ENCODE measurements at places on chromosomes 3 and 15.

DNA sequence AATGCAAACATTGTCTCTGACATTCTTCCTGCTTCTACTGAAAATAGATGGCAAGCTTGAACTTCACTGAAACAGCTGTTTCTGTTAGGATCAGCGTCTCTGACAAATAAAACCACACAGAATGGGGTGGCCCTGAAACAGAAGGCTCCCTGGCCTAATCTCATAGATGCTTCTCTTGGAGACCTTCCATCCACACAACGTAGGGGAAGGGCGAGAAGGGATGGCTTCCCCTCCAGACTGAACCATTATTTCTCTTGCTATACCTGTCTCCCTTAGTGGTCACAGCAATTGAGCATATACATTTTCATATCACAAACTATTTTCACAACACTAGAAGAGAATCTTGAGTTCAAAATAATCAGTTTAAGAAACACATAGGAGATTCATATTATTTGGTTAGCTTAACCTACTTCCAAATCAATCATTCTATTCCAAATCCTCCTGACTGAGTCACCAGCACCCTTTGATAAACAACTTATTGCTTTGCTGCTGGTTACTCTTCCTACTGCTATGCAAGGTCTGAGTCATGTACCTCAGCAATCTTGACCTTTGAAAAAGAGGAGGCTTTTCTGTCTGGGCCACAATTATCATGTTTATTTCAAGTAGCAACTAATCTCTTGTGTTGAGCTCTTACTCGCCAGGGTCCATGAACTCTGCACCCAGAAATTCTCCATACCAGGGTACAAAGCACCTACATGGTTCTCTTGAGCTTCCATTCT, 45.5 kb downstream of the CBLB start:
- DNase-seq: no peak

DNA sequence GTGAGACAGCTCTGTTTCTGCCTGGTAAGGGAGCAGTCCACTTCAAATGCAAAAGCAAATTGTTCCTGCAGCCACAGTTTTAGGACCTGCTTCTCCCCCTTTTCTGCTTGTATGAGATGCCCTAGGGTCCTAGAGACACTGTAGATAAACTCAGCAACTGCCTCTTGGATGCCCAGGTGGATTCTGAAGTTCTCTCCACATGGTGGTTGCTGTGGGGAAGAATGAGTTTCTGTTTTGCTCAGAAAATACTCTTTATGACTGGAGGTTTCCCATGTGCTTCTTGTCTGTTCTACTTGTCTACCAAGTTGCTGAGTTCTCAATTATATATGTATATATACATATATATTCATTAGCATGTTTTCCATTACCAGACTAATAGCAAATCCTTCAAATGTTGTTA, 5.6 kb upstream of the ZNF80 start:
- DNase-seq: no peak

DNA sequence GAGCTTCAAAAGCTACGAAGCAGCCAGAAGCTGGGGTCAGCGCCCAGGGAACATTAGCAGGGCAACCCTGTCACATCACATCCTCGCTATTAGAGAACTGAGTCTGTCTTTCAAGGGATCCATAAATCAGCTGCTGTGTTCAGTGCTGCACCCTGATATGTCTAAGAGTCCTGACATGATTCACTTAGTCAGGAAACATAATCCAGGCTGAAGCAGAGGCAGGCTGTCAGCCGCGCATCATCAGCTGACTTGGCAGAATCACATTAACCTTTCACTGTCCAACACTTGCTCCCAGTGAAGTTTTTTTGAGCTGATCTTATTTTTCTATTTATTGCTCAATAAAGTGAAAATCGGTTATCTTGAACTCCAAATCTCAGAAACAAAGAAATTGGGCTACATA, 23.5 kb downstream of the MYH15 start:
- no peak for DNase-seq

DNA sequence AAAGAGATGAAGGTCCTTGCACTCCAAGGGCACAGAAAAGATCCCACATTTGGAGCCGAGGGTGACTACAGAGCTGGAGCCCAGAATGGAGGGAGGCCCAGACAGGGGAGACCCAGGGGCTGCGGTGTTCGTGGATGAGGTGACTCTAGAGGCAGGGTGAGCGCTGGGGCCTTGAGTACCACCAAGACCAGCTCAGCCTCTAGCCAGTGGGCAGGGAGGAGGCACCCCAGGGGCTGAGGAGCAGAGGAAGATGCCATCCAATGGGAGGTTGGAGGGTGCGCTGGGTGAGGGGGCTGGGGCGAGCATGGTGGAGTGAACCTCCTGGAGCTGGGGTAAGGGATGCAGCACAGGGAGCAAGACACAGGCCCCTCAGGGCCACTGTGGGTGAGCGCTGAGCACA, 13.3 kb downstream of the RRP9 start:
- DNase-seq: no peak

DNA sequence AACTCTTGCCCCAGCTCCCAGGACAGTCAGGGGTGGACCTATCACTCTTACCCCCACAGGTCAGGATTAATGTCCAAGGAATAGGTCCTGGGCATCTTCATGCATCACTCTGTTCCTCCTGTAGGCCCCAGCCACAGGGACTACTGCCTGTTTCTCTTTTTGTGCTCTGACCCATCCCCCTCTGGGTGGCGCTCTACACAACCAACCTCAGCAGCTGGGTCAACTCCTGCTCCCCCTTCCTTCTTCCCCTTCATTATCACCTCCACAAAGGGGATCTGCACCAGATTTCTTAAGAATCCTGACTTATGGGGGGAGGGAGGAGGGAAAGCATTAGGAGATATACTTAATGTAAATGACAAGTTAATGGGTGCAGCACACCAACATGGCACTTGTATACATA, 12.2 kb upstream of the TRANK1 start:
- no peak for DNase-seq

DNA sequence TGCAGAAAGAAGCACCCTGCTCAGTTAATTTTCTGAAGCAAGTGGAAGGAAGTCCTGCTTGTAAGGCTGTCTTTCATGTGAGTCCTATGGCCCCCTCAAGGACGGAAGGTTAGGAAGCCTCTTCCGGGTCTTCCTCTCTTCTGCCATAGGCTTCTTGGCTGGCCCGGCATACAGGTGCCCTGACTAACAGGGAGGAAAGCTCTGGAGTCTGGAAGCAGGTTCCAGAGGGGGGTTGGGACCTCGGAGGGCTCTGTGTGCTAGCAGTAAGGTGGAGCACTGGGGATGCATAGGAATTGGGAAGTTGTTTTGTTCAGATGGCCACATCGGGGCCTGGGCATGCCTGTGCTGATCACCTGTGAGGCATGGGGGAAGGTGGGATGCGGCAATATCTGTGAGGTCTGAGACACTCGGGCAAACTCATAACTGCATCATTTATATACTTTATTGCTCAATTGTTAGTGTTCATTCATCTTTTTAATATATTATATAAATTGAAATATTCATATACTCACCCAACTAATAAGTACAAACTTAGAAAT, 49.6 kb downstream of the TRAK1 start:
- DNase-seq: no peak

- DNase-seq: no peak
Measured at GRCh38 chr15:39596358-39597051, 15.6 kb downstream of the THBS1 start.

GRCh38 chr3:32601722-32602121, 31.1 kb upstream of the DYNC1LI1 start:
- no peak for DNase-seq

- no peak for DNase-seq
Measured at GRCh38 chr3:4411236-4411635, 55.8 kb downstream of the SUMF1 start.

DNA sequence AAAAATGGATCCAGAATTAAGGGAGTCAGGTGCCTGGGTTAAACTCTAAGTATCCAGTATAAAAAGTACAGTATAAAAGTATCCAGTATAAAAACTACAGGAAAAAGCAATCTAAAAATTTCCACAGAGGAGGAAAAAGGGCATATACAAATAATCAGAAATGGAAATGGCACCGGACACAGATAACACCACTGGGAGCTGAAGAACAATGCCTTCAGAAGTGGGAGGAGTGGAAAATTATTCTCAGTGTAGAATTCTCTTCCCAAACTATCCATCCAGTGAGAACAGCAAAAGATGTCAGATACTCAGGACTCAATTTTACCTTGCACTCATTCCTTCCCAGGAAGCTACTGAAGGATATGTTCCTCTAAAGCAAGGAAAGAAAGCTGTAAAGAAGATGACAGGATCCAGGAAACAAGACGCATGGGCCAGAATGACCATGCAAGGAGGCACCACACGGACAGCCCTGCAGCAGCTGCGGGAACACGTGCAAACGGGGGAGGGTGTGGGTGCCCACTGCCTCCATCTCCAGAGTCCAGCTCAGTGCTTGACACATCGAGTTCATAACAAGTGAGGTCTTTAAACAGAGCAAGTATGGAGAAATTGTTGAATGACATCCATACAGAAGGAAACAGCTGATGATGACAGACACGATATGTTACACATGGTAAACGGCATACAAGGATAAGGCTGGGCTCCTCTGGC, 68.5 kb downstream of the CHSY1 start:
- no peak for DNase-seq

- DNase-seq: no peak
Measured at GRCh38 chr3:118809696-118810498, 224.7 kb downstream of the IGSF11 start.

DNA sequence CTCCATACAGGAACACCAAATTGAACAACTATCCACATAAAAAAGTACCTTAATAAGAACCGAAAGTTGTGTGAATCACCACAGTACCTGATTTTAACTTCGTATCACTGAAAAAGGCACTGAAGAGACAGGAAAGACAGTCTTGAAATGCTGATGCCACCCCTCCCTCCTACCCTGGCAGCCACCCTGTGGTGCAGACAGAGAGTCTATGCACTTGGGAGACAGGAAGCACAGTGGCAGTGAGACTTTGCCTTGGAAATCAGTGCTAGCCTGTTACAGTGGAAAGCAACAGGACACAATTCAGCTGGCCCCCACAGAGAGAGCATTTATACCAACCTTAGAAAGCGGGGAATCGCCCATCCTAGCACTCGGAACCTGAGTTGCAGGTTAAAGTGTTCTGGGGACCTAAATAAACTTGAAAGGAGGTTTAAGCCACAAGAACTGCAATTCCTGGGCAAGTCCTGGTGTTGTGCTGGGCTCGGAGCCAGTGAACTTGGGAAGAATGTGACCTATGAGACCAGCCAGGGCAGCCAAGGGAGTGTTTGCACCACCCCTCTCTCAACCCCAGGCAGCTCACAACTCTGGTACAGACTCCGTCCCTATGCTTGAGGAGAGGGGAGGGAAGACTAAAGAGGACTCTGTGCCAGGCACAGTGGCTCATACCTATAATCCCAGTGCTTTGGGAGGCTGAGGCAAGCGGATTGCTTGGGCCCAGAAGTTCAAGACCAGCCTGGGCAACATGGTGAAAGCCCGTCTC, 240.1 kb downstream of the ISL2 start:
- DNase-seq: peak; percentile 4

- no peak for DNase-seq
Measured at GRCh38 chr3:89067736-89068135, 39.7 kb upstream of the EPHA3 start.

GRCh38 chr15:31101262-31102038, at the start of gene TRPM1:
Gene TRPM1 (minus strand): TSS chr15:31101725. CDS start chr15:31081355, 20,370 bp downstream.
- DNase-seq: no peak

DNA sequence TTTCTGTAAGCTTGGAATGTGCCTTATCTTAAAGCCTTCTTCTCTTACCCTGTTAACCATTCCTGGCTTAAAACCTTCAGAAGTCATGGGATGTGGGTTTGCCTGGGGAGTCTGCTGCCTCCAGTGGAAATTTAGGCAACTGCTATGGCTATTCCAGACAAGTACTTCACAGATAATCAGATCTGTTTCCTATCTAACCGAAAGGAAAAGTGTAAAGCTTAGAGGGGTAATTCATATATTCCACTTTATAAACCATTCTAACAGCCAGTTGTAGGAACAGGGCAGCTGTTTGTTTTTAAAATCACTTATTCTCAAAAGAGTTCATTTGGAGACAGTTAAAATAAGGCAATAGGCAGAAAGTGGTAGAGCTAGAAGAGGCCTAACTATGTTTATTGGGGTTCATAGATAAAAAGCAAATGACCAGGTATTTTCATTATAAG, 219.9 kb downstream of the TCF12 start:
- DNase-seq: no peak

Data from right kidney (tissue), 9 donors.